Stimulated activated CD8-positive, alpha-beta memory T cell treated with anti-CD3 and anti-CD28 coated beads, Interleukin-4, amount 100 ng/mL, for 4 hours (primary cell): ENCODE measurements at places on chromosomes 4 and X.

DNA sequence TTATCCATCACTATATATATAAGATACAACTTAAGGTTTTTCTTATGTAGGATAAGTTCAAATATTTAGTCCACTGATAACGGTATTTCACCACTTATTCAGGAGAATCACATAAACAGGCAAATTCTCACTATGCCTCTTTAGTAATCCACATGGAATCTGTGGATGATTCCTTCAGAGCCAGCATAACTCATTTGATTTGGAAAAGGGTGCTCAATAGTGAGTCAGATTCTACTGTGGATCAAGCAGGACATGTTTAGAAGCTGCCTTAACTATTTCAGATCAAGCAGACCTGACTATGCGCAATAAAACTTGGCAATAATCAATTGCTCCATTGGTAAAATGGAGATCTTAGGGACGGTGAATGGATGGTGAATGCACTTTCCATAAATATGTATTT lies 184.1 kb downstream of the CBR4 start:
- DNase-seq, result no peak

GRCh38 chrX:42524379-42524778 lies 253.6 kb downstream of the PPP1R2C start:
- DNase-seq, result no peak

DNA sequence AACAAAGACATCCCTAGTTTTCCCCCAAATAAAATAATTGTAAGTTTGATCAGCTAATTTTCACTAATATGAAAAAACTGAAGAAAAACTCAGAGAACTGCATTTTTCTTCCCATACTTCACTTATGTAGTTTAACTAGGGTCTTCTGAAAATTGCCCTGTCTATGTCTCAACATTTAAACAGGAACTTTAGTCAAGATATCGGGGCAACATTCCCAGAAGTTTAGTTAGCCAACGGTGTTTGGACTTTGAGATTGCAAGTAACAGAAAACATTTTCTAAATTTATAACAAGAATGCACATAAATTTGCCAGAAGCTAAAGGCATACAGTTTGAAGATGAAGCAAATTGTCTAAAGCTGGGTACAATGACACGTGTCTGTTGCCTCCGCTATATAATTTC lies 201.1 kb downstream of the ARAP2 start:
- no peak for DNase-seq

- no peak for DNase-seq
These were observed 184.0 kb downstream of the BMPR1B start for GRCh38 chr4:94941706-94942105.

DNA sequence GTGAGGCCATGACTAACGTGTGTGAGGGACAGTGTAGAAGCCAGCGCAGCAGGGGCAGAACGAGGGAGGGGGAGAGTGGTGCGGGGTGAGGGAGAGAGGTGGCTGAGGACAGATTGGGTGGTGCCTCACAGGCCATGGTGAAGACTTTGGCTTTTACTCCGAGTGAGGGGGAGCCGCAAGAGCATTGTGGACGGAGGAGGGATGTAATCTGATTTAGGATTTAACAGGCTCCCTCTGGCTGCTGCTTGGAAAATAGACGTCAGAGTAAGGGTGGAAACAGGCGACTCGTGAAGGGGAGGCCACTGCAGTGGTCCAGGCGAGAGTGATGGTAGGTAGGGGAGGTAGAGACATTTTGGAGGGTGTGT lies 13.0 kb downstream of the PPP1R3F start:
- no peak for DNase-seq

GRCh38 chr4:169414913-169415312 lies 144.2 kb upstream of the SH3RF1 start:
- no peak for DNase-seq
